Activated CD4-positive, alpha-beta T cell treated with anti-CD3 and anti-CD28 coated beads for 4 hours (primary cell): ENCODE measurements at places on chromosomes 16 and 17.
A peak's percentile ranks its signal among the peaks of the same experiment; 100 is the strongest.

DNA sequence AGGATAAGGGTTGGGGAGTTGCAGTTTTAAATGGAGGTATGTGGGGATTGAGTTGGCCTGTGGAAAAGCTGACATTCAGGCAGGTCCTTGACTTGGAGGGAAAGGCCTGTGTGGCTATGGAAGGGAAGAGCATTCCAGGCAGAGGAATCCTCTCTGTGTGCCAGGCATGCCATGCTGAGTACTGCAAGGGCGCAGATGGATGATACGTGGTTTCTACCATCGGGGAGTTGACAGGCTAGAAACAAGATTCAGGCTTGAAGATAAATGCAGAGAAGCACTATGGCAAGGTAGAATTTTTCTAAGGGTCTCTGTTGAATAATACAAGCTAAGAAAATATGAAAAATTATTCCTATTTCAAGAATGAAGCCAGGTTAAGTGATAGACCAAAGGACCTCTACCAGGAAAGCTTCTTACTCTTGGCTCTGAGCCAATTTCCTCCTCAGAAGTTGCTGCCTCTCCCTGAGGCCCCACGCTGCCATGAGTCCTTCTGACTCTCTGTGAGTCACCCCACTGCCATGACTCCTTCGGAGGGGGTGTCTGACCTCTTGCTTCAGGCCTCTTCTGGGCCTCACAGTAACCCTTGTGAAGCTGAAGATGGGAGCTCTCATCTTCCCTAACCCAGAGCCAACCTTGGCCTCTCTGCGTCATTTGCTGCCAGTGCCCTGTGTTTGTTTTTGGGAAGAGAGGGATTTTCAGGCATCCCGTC, 75.8 kb downstream of the WNT3 start:
- no peak for DNase-seq

DNA sequence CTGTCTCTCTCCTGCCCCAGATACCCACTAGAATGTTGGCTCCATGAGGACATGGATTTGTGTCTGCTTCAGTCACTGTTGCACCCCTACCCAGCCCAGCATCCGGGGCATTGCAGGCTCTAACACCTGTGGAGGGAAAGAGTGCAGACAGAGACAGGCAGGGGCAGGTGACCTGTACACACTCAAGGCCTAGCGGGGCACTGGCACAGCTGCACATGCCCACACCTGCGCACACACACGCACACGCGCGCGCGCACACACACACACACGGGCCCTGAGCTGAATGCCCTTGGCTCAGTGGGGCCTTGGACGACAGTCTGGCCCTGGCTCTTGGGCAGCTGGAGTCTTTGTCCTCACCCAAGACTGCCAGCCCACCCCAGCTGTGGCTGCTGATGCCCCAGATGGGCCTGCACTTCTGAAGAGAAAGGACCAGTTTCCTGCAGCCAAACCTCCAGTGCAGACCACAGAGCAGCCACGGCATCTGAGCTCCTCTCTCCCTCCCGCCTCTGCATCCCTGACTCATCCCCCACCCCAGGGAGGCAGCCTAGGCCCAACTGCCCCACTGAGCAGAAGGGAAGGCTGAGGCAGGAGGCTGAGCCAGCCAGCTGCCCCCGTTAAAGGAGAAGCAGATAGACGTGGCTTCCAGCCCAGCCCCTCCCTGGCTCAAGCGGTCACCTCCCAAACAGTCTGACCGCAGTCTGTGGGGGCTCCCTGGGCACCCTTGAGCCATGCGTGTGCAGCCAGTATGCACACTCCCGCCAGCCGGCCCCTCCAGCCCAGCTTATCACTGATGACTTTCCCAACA, 12.3 kb upstream of the RAI1 start:
- DNase-seq, result no peak

- DNase-seq, result no peak
These were observed 542 bp downstream of the SLC39A11 start for GRCh38 chr17:73091770-73092522.

- no peak for DNase-seq
These were observed 32.7 kb upstream of the ALDH3A1 start for GRCh38 chr17:19780846-19781245.

DNA sequence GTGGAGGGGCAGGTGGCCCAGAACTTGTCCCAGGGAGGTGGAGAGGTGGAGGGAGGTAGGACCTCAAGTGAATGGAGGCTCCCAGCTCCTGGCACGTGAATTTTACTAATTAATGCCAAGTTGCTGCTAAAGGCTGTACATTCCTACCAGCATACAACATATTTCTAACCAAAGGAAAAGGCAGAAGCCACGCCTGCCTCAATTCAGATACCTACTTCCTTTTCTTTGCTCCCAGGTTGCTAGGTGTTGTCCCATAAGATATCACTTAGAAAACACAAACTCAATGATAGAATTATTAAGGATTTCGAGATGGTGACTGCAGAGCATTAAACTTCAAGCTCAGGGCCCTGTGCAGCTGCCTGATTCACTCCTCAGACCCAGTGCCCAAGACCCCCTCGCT, 20.5 kb upstream of the SMPD3 start:
- DNase-seq, result no peak

GRCh38 chr16:87041286-87041685, 275.9 kb downstream of the C16orf95 start:
- no peak for DNase-seq

DNA sequence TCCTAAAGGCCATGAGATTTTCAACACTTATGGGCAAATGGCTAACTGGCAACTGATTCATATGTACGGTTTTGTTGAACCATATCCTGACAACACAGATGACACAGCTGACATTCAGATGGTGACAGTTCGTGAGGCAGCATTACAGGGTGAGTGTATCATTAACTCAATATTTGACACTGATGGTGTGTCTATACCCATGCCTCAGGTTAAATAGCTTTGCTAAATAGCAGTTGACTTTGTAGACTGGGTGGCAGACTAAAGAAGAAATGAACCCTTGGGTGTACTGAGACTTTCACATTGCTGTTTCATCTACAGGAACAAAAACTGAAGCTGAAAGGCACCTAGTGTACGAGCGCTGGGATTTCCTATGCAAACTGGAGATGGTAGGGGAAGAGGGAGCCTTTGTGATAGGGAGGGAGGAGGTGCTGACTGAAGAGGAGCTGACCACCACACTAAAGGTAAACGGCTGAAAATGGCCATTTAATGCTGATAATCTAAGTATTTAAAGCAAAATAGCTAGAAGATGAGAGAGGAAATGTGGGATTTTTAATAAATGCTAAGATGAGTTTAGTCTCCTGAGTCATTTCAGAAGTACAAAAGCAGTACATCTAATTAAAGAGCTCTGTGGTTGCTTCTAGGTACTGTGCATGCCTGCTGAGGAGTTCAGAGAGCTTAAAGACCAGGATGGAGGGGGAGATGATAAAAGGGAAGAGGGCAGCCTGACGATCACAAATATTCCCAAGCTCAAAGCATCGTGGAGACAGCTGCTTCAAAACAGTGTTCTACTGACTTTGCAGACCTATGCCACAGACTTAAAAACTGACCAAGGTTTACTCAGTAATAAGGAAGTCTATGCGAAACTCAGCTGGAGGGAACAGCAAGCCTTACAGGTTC, 3.0 kb downstream of the SETD6 start:
- no peak for DNase-seq

DNA sequence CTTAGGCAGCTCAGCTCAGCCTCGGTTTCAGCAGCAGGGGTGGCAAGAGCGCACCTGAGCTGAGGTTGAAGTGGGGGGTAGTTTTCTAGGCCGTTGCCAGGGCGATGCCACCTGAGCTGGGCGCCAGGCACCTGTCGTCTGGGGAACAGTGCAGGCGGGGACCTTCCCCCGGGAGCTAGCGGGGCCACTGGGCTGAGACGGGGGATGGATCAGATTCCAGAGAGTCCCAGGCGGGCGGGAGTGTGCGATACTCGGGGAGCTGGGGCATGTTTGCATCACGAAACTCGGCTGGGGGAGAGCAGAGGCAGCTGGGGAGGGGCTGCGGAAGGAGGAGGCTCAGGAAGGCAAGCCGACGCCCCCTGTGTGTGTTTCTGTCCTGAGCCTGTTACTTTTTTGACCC, 477 bp upstream of the CLDN9 start:
- no peak for DNase-seq

DNA sequence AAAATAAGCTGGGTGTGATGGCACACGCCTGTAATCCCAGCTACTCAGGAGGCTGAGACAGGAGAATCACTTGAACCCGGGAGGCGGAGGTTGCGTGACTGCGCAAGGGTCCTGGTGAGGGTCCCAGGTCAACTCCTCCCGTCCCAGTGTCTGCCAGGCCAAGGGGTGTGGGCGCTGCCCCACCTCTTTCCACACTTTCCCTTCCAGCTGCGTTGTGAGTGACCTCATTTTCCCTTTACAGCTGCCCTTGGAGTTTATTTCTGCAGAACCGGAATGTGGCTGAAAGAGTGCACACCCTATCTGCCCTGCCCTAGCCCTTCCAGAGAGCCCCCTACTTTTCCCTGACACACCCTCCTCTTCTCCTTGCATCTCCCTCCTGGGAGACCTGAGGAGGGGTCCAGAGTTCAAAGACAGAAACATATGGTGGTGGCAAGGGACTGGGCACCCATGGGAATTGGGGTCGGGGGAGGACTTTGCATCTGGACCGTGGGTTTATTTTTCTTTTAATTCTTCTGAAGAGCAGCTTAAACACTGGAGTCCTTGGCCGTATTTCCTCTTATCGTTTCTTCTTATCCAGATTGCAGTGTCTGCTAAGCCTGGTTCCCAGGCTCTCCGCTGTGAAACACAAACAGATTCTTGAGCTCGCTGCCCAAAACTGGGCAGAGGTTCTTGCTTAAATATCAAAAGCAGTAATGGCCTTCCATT, 20.9 kb downstream of the MRC2 start:
- no peak for DNase-seq

DNA sequence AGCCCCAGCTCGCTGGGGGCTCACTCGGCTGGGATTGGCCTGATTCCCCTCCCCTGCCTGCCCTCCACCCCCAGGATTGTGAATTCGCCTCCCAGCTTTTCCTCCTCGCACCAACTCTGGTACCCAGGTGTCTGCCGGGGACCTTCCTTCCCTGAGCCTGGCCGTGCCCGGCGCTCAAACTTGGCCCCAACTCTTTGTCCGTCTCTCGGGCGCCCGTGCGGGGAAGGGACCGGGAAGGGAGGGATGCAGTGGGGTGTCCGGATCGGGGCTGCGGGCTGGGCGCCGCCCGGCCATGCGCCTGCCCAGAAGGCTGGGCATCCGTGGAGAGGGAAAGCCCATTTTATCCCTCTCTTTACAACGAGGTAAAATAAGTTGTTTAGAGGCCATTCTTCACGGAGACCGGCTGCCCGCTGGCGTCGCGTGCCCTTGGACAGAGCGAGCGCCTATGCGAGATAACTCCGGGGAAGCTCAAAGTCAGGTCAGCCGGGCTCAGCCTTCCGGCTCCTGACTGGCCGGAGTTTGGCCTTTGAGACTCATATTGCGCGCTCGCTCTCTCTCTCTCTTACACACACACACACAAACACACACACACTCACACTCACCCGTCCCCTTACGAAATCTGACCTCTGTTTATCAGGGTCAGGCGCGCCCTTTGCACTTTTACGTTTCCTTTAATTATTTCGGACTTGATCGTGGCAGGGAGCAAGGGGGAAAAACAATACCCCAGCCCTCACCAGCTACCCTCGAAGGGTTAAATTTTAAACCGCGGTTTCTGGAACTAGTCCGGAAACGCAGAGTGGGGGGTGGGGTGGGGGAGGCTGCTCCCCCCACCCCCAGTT, 774 bp upstream of the MAF start:
- peak; percentile 40 for DNase-seq

DNA sequence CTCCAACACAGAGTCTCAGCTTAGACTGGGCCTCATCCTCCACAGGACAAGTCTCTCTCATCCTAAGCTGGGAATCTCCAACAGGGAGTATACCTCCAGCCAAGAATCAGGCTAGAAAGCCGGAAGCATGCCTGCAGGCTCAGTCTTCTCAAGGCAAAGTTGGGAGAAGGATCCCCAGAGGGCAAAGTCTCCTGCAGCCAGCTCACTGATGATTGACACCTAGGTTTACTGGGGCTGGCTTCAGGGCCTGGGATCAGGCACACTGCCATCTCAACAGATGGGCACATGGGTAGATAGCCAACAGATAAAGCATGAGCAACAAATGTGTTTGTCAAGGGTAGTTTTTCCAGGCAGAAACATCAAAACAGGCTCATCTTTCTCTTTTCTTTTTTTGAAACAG, 56.1 kb upstream of the TOX3 start:
- DNase-seq, result no peak

- DNase-seq, result no peak
These were observed 3.3 kb upstream of the PMP22 start for GRCh38 chr17:15268461-15268860.

- DNase-seq, result no peak
These were observed 21.0 kb upstream of the TNS4 start for GRCh38 chr17:40522250-40522960.

DNA sequence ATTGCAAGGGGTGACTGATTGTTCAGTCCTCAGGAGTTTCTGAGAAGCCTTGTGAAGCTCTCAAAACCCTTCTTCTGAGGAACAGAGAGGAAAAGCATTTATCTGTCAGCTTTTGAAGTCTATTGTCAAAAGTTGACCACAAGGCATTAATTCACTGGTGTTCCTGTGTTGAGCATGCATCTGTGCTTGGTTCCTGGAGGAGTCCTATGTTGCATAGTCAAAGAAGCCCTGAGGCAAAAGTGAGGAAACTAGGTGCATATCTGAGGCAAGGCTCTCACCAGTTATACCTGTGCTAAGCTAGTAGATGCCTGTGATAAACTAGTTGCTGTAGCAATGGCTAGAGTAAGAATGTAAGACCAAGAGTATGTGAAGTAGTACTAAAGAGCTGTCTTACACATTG, 1.8 kb upstream of the HEATR6 start:
- no peak for DNase-seq
